Stimulated activated CD4-positive, alpha-beta T cell treated with anti-CD3 and anti-CD28 coated beads, Interleukin-1b, Interleukin-23, amount 100 ng/mL, for 24 hours (primary cell): ENCODE measurements at places on chromosomes 2 and 18.

DNA sequence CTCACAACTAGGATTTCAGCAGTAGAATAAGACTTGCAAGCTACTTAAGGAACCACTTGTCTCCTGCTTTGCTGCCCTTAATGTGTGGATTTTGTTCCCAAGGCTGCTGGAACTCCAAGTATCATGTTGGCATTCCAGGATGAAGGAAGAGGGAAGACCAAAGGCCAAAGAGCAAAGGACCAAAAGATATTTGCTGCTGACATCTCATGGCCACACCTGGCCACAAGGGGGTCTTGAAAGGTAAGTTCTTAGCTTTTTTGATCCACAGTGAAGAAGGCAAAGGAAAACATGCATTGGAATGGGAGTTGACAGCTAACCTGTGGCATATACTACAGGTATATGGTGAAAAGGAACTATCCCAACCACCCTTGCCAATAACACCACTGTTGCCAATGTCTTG, 3.9 kb upstream of the MATN3 start:
- no peak for DNase-seq

DNA sequence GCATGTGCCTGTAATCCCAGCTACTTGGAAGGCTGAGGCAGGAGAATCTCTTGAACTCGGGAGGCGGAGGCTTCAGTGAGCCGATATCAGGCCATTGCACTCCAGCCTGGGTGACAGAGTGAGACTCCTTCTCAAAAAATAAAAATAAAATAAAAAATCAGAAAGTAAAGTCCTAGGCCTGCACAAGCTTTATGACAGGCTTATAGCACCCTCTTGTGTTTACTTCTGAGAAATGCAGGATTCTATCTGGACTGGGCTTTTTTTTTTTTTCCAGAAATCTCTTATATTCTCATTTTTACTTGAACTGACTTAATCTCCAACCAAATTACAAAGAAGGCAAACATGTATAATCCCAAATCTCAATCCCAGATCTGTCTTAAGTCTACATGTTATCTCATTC, 26.1 kb upstream of the REG3G start:
- no peak for DNase-seq

DNA sequence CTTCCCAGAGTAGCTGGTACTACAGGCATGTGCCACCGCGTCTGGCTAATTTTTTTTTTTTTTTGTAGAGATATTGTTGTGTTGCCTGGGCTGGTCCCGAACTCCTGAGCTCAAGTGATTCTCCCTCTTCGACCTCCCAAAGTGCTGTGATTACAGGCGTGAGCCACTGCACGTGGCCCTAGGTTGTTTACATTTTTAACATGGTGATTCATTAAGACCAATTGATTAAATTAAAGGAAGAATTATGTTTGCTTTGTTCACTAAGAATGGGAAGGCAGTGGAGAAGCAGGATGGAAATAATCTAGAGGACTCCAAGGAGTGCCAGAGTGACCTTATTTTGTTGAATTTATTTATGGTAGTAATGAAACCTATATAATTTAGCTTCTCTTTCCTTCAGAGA, 7.5 kb downstream of the LCLAT1 start:
- DNase-seq, result no peak

DNA sequence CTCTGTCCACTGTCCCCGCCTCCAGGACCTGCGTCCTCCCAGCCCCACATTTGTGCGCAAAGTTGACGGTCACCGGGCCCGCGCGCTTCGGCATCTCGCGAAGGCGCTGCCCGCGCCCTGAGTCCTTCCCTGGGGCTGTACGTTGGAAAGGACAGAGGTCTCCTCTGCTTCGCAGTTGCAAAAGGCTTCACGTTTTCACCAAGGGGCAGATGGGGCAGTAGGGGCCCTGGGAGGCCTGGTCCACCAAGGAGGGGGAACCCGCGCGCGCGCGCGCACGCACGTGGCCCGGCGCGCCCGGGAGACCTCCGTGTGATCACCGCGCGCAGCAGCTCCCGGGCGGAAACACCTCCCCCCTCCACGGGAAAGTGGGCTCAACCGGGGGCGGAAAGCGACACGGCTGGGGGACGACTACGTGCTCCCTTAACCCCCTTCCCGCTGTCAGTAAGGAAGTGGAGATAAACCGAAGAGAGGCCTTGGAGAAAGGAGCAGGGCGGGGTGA, 21.9 kb downstream of the TEX44 start:
- DNase-seq, result peak; percentile 32

DNA sequence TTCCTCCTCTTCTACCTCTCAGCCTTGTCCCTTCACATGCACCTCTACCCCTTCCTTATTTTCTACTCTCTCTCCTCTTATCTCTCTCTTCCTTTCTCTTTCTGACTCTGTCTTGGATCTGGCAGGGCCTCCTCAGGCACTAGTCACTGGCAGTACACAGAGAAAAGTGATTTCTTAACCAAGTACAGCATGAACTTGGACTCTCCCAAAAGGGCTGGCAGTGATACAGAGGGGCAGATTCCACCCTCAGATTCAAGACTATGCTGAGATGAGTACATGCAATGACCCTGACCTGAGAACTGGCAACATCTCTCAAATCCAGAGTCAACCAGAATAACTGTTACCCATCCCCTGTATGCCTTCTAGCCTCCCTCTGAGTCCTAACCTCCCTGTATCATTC, 4.3 kb downstream of the AOX1 start:
- no peak for DNase-seq

- no peak for DNase-seq
Observed at GRCh38 chr18:58135183-58135641, 91.2 kb downstream of the NEDD4L start.

DNA sequence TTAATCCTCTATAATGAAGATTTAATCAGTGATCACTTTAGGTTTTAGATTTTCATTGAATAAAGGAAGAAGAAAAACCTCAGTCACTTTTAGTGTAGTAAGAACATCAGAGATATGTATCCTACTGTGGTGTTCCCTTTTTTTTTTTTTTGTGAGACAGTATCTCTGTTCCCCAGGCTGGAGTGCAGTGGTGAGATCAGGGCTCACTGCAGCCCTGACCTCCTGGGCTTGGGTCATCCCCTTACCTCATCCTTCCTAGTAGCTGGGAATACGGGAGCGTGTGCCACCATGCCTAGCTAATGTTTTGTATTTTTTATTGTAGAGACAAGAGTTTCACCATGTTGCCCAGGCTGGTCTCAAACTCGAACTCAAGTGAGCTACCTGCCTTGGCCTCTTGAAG, 5.1 kb downstream of the SLC39A10 start:
- no peak for DNase-seq
